ENCODE measurements at places on chromosomes 12 and 14.

DNA sequence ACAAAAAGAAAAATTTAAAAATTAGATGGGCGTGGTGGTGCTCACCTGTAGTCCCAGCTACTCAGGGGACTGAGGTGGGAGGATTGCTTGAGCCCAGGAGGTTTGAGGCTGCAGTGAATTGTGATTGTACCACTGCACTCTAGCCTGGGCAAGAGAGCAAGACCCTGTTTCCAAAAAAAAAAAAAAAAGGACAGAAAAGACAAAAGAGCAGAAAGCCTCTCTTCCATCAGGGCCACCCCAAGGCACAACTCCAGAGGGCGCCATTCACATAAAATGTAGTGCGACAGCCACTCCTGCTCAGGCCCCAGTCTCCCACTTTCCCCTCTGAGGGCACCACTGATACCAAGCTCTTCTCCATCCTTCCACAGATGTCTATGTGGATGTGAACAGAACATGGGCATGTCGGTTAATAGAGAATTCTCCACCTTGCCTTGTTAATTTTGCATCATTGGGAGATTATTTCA lies 41.8 kb downstream of the DGLUCY start:
- DNase-seq, result no peak

- DNase-seq, result no peak
Observed at GRCh38 chr14:90644882-90645281, 171.3 kb downstream of the TTC7B start.

- no peak for DNase-seq
Observed at GRCh38 chr14:34987180-34987579, 4.4 kb downstream of the SRP54 start.

GRCh38 chr12:92438641-92439419 lies 264.0 kb upstream of the PLEKHG7 start:
- DNase-seq, result no peak

DNA sequence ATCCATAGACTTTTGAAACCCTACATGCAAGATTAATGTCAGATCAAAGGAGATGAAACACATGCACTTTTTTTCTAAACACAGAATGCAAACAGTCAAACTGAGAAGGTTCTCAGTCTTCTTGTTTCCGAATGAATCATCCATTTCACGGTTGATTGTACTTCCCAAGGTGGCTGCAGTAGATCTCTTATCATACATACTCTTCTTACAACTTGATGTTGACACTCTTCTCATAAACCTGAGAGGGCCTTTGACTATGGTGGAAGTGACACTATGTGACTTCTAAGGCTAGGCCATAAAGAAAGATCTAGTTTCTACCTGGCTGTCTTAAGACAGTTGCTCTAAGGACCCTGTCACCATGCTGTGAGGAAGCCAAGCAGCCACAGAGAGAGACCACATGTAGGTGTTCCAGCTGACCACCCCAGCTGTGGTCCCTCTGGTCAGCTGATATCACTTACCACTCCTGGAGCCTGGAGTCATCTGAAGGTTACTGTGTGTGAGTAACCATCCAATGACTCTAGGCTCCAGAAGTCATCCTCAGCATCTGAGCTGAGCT lies 67.2 kb upstream of the HMGA2 start:
- no peak for DNase-seq

GRCh38 chr12:34344851-34345522 lies 322.7 kb downstream of the ALG10 start:
- DNase-seq, result no peak

DNA sequence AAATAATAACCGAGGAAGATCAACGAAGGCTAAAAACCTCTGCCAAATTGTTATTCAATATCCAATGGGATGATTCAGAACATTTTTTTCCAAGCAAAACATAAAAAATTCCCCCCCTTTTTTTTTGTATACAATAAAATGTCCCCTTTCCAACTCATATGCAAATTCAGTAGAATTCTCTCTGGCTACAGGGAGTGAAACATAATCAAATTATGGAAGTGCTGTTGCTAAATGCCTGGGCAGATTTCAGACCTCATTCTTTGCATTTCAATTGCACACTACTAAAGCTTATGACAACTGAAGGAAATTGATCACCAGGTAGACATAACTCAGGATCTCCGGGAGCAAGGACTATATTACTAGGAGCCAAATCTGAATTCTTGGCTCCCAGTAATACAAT lies 51.0 kb downstream of the LMNTD1 start:
- no peak for DNase-seq

- DNase-seq, result no peak
Observed at GRCh38 chr12:31819427-31819826, 90.6 kb upstream of the AMN1 start.

DNA sequence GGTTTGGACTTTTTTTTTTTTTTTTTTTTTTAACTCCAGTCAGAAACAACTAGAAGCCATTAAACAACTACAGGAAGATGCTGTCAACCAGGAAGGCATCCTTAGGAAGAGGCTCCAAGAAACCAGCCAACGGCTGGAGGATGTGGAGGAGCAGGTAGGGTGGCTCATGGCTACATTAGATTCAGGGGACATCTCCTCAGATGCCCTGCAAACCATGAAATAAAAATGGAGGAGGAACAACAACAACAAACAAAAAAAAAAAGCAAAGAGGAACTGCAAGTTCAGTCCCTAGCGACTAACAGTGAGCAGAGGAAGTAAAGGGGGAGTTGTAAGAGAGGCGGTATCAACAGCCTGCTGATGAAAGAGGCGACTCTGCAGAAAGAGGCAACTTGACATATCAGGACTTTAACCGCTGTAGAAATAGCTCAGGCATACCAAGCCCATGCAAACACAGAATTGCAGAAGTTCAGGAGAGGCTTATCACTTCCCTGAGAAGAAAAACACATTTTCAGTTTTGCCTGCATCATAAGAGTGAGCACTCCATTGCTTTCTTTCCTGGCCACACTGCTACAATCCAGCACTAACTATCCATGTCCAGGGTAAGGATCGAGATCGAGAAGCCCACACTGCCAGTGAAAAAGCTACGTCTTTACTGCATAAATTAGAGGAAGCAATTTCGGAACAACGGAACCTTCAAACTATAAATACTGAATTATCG lies 103.5 kb upstream of the BCAT1 start:
- DNase-seq, result no peak

DNA sequence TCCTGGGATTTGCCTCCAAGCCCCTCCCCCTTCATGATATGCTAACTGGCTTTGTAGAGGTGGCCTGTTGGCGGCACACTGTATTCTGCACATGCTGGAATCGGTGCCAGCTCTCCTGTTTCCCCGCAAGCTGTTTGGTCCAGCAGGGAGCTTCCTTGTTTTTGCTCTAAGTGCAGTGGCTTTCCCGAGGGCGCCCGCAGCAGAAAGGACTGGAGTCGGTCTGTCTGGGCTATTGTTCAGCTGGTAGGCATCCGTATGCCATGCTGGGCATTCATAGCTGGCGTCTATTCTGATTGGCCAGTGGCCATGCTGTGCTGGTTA lies 88.9 kb upstream of the MED13L start:
- peak; percentile 62 for DNase-seq

DNA sequence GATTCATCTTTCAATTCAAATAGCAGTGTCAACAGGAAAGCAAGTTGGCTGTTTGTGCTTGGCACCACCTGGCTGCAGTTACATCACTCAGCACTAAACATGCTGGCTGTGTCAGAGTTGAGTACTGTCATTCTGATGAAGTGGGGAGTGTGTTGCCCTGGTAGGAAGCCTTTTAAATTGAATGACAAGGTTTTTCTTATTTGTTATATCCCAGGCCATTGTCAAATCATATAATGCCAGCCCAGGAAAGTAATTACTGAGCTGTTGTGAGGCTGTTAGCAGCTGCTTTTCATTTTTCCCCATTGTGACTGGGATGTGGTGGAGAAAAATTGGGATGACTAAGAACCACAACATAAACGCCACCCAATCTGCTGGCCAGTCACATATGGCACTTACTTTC lies 106.5 kb upstream of the PRKD1 start:
- DNase-seq, result peak; percentile 48

- no peak for DNase-seq
Observed at GRCh38 chr12:84789184-84789583, 123.4 kb downstream of the SLC6A15 start.

DNA sequence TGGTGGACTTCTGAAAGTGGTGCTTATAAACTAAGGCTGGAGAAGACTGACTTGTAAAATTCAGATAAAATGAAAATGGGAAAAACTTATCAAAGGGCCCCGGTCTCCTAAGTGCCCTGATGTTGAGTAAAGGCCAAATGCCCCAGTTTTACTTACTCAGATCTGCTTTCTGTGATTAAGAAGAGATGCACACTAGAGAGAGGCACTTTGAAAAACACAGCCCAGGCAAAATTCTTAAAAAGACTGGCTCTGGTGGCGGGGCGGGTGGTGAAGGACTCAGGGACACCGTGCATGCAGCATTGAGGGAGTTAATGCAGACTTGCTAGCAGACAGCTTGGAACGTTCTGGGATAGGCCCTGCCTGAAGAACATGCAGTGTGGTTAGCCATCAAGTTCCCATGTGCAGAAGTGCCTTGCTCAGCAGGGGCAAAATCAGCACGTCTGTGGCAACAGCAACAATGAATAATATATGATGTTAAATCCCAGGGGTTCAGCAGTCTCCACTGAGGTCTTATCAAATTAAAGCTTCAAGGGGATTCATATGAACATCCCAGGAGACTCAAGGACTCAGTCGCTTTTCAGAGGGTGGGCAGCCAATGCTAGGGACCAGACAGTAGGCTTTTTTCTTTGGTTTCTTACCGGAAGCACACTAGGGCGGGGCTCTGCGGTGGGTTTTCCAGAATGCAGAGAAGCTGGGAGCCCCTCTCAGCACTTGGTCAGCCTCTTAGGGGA lies 105.0 kb downstream of the DAD1 start:
- DNase-seq, result no peak

DNA sequence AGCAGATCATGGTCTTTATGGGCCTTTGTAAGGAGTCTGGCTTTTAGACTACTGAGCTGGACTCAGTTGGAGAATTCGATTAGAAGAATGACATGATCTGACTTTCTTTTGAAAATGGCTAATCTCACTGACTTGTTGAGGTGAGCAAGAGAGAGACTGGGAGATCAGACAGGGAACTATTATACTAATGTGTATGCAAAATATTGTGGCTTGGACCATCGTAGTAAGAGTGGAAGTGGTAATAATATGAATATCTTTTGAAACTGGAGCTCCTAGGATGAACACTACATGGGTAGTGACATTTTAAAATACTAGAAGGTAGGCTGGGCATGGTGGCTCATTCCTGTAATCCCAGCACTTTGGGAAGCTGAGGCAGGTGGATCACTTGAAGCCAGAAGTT lies 56.2 kb upstream of the CCT2 start:
- DNase-seq, result no peak

GRCh38 chr14:104928391-104929133 lies 3.9 kb downstream of the PLD4 start:
- DNase-seq, result no peak

DNA sequence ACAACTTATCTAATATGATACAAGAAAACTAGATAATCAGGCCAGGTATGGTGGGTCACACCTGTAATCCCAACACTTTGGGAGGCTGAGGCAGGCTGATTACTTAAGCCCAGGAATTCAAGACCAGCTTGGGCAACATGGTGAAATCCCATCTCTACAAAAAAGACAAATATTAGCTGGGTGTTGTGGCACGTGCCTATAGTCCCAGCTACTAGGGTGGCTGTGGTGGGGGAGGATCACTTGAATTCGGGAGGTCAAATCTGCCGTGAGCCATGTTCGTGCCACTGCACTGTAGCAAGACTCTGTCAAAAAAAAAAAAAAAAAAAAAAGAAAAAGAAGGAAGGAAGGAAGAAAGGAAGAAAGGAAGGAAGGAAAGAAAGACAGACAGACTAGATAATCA lies 27.0 kb downstream of the ZCRB1 start:
- no peak for DNase-seq

GRCh38 chr14:104262515-104263514 lies 124.4 kb downstream of the KIF26A start:
- DNase-seq, result no peak

- DNase-seq, result no peak
Observed at GRCh38 chr12:117395766-117396165, 34.3 kb upstream of the NOS1 start.

DNA sequence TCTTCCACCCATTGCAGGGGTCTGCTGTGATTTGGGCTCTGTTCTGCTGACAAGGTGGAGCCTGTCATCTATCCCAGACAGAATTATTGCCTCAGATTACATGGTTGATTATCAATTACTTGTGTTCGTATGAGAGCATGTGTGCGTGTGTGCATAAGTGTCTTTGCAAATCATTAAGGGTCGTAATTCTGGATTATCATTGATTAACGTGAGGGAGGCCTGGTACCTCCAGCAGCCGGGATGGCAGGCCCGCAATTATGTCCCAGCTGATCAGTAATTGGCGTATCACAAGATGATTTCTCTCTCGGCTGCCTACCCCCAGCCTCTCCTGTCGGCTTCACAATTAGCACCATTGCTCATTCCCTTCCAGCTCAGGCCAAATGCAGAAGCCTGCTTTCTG lies 29.6 kb upstream of the IRF2BPL start:
- no peak for DNase-seq

GRCh38 chr12:25254271-25254880 lies 3.6 kb upstream of the KRAS start:
- no peak for DNase-seq

- no peak for DNase-seq
Observed at GRCh38 chr14:44529026-44529425, 21.9 kb upstream of the FSCB start.

- no peak for DNase-seq
Observed at GRCh38 chr14:20684662-20685456, 499 bp downstream of the RNASE4 start.

GRCh38 chr14:52977798-52978197 lies 26.9 kb upstream of the FERMT2 start:
- no peak for DNase-seq
